Foreskin keratinocyte (primary cell): ENCODE measurements at places on chromosomes 11 and 22. TPM values are rescaled to one million over a fixed set of nuclear protein-coding genes. Genes with fewer than 3 reads are reported as not detected.

DNA sequence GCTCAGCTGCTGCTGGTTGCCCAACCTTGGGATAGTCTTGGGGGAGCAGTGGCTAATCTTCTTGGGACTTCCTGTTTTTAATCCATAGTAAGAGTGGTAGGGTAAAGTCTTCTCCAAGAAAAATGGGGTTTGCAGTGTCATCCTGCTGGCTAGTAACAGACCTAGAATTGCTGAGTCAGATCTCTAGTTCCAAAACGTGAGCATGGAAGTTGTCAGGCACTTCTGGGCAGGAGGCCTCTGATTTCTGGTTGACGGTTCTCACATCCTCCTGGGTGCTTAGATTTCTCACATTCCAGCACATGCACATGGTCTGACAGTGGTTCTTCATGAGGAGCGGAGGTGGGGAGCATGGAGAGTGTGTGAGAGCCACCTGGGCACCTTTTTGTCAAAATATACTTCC, 410.0 kb downstream of the OPCML start:
- DNase-seq = no peak

DNA sequence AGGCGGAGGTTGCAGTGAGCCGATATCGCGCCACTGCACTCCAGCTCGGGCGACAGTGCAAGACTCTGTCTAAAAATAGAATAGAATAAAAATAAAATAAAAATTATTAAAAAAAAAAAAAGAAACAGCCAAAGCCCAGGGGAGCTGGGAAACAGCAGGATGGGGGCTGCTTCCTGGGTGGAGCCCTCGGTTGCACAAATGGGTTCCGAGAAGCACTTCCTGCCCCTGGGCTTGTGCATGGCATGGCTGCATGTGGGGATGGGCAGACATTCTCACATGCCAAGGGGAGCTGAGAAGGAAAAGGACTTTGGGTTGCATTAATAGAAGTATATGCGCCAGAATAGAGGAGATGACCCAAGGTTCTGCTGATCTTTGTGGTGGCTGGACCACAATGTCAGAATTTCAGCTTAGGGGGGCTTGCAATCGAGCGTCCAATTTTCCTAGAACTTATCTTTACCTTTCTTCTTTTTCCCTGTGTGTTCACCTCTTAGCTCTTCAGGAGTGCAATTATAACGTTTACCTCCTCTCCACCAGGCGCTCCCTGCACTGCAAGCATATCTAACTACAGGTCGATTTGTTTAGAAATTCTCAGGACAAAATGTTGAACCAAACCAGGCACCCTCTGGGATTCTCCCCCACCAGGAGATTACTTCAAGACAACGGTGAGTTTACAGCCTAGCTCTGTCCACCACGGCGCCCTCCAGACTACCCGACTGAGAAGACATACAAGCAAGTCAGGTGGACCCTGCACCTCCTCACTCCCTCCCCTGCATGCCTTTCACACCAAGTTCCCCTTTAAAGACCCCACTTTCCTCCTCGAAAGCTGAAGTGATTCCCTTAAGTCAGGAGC, 53.2 kb downstream of the SHISAL1 start:
- DNase-seq = no peak

DNA sequence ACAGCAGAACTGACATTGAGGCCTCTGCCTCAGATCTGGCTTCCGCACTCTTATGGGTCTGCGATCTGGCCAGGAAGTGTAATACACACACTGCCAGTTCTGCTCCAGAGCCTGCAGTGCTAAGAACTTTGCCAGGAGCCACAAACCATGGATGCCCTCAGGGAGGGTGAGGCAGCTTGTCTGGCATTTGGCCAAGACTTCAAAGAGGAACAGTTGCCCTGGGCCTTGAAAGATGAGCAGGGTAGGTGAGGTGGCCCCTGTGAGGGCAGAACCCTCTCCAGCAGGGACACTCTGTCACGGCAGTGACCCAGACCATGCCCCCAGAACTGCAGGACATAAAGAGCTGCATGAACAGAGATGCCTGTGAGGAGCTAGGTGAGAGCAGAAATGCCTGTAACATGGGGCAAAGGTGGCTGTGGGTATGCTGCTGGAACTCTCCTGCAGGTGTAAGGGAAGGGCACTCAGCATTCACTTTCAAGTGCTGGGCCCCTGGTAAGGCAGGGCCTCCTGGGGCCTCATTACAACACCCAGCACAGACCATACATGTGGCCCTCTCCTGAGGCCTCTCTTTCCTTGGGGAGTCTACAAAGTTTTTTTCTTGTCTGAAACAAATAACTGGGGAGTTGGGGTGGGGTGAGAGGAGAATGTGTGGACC, 47.3 kb downstream of the NEU3 start:
- DNase-seq = peak; percentile 28

The CSNK1E gene
- 134 and 153 TPM in 2 replicates for polyA plus RNA-seq

GRCh38 chr22:47047321-47048122, 285.1 kb downstream of the TBC1D22A start:
- DNase-seq = no peak

GRCh38 chr11:112363527-112363926, 102.9 kb upstream of the PLET1 start:
- DNase-seq = no peak

GRCh38 chr22:19776433-19777031, 16.0 kb downstream of the TBX1 start:
- no peak for DNase-seq

DNA sequence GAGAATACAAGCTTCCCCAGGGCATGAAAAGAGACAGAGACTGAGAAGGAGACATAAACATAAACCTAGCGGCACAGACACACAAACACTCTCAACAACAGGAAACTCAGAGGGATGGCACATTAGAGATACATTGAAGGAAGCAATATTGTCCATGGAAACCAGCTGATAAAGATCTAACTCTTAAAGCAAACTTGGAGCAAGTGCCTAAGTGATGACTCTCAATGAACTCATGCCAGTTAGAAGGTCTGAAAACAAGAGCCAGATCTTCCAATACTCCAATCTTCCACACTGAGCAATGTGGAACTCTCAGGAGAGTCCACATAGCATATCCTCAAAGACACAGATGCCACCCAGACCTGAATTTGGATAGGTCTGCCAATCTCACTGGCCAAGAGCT, 168.8 kb upstream of the ISX start:
- peak; percentile 40 for DNase-seq

The FGF3 gene
- polyA plus RNA-seq = not detected in 2 replicates

DNA sequence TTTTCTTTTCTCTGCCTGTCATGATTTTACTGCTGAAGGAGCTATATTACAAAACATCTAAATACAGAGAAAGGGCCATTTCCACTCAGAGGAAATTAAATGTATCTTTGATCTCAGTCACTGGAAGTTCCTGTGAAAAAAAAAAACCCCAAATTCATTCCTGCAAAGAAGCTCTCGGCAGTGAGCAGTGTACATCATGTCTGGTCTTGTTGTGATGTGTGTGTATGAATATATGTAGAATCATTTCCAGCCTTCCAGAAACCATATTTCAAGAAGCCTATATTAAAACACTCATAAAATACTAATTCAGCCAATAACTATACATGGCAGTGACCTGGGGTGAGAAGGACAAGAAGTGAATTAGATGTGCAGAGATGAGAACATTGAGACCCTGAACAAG, 393.2 kb upstream of the TENM4 start:
- peak; percentile 39 for DNase-seq

The C11orf91 gene
- polyA plus RNA-seq = 0.20 and 0.50 TPM in 2 replicates

- no peak for DNase-seq
Measured at GRCh38 chr11:101128571-101129202, 926 bp downstream of the PGR start.

DNA sequence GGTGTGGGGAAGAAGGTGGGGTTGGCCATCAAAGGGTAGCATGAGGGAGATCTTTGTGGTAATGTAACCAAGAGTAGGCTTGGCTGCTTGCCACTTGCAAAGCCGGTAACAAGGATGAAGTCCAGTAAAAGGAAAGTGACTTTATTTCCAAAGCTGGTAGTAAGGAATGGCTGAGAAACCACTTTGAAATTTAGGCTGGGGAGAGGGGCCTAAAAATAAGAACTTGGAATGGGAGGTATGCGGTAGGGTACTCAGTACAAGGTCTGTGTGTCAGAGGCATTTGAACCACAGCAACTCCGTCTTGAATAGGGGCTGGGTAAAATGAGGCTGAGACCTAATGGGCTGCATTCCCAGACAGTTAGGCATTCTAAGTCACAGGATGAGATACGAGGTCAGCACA, 216.0 kb upstream of the ISX start:
- DNase-seq = no peak

The CHADL gene
- polyA plus RNA-seq = 0.96 and 1.1 TPM in 2 replicates

DNA sequence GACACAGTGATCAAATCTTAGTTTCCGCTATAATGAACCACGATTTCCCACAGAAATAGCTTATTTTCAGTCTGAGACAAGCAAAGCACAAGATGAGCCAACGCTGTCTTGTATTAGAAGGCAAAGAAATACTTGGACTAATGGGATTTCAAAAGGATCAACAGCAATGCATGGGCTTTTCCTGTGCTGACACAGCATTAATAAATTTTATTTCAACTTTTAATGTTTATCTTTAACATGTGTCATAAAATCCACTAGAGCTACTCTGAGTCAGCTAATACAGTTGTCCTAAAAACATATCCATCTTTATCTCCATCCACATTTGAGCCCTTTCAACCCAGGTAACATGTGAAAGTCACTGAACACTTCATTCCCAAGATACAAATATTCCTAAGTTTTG, 15.5 kb upstream of the SLC25A17 start:
- DNase-seq = no peak

DNA sequence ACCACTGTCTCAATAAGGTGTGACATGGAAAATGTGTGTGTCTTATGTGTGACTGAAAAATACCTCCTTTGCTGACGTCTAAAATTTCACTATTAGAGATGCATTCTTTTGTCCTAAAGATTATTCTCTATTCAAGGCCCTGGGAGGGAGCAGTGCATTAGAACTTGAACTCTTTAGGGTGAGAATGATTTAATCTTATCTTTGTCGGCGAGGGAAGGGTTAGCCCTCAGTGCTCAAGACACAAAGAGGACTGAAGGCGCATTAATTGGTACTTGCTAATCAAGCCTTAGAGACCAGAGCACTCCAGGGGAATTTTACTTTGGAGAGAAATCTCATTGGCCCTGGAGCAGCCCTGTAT, 29.8 kb upstream of the PLET1 start:
- no peak for DNase-seq

- DNase-seq = no peak
Measured at GRCh38 chr11:112797648-112798293, 163.4 kb upstream of the NCAM1 start.

GRCh38 chr11:28026634-28027290, 81.2 kb downstream of the KIF18A start:
- no peak for DNase-seq
